Islet precursor cell (in vitro differentiated cells): ENCODE measurements at places on chromosomes 7 and 10.

DNA sequence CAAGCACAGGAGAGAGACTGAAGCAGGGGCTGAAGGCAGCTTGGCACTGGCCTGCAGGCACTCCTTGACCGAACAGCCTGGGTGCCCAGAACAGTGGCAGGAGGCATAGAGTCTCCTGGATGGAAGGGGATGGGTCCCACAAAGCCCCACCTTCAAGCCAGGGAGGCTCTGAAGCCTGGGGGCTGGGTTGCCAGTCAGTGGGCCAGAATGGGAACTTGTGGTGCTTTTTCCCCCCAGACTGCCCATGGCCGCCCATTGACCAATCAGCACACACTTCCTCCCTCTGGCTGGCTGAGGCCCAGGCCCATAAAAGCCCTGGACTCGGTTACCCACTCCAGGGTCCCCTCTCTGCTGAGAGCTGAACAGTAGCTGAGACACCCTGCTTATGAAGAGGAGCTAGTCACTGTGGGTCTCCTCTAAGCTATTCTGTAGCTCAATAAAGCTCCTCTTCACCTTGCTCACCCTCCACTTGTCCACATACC, 109.6 kb downstream of the ELAPOR2 start:
- DNase-seq: no peak

DNA sequence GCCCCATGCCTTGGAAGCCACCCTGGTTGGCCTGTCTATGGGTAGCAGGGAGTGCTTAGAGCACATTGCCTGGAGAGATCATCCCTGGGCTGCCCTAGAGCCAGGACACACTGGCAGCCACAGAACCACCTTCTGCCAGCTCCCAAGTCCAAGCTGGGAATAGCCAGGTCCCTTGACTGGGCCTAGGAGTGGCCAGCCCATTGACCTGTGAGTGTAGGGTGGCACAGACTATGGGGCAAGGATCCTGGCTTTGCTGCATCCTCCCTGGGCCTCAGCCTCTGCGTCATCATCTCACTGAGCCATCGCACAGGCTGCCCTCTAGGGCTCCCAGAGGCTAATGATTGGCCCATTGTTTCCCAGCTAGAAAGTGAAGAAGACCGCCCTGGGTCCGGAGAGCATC, 7.0 kb downstream of the AQP1 start:
- DNase-seq: peak; percentile 53

DNA sequence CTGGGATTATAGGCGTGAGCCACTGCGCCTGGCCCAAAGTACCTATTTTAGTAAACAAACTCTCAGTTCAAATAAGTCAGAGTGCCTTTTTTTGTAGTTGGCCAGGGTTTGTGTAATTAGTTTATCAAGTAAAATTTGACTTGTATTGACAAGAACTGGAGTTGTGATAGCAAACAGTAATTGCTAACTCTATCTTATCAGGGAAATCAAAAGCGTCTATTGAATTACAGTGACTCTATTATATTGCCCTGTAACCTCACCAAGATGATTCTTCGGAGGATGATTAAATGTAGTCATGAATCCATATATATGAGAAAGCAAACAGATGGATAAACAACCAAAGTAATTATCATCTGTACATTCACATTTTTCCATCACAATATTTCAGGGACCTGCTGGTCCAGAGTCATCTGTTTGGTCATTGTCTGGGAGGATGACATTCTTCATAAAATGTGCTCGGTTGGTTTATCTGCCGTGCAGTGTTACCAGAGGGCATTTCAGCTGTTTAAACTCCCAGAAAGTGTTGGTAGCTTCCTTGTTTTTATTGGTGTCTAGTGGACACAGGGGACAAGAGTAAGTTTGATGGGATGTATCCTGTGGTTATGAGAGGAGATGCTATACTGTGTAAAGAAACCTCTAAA, 35.6 kb downstream of the DOCK1 start:
- peak; percentile 3 for DNase-seq

GRCh38 chr10:125768219-125768855, 7.3 kb downstream of the MMP21 start:
- DNase-seq: no peak

- no peak for DNase-seq
Measured at GRCh38 chr7:42189535-42189934, 47.5 kb downstream of the GLI3 start.

- no peak for DNase-seq
Measured at GRCh38 chr10:125262409-125262808, 102.0 kb upstream of the CTBP2 start.

- no peak for DNase-seq
Measured at GRCh38 chr7:52652621-52653020, 382.8 kb upstream of the POM121L12 start.

GRCh38 chr10:126937026-126937425, 31.8 kb downstream of the DOCK1 start:
- no peak for DNase-seq

DNA sequence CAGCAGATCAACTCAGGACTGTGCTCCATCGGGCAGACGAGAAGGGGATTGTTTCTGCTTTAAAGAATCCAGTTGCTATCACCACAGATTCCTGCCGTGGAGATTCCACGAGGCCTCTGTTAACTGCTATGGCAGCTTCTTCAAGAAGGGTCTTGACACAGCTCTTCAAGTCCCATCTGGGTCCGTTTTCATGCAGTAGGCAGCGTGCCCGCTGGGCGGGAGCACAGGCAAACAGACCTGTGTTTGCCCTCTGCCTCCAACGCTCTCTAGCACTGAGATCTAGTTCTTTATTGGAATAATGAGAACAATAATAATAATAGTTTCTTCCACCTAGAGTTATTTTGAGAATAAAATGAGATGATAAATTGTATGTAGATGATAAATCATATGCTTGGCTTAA, 127.2 kb upstream of the SP8 start:
- DNase-seq: no peak

- DNase-seq: no peak
Measured at GRCh38 chr10:123102673-123103072, 33.1 kb upstream of the HMX3 start.

GRCh38 chr10:78571286-78571685, 497.5 kb upstream of the ZMIZ1 start:
- no peak for DNase-seq

GRCh38 chr7:6542368-6542767, 8.9 kb downstream of the GRID2IP start:
- DNase-seq: no peak

DNA sequence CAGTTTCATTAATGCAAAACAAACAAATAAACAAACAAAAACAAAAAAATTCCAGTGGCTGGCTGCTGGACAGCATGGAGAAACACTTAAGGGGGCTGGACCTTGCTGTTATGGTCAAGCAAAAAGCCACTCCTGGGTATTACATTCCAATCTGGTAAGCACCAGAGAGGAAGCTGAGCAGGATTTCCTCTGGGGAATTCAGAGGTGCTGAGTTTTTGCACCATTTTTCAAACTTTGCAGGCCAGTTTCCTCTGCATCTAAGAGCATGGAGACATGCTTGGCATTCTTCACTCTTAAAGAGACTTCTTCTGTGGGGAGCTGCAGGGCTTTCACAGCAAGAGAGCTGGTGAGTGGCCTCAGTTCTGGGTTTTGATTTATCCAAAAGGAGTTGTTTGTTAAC, 84.5 kb downstream of the FZD1 start:
- peak; percentile 68 for DNase-seq
